ENCODE measurements at places on chromosomes 3 and 15. TPM values are rescaled to one million over a fixed set of nuclear protein-coding genes. Genes with fewer than 3 reads are reported as not detected.

DNA sequence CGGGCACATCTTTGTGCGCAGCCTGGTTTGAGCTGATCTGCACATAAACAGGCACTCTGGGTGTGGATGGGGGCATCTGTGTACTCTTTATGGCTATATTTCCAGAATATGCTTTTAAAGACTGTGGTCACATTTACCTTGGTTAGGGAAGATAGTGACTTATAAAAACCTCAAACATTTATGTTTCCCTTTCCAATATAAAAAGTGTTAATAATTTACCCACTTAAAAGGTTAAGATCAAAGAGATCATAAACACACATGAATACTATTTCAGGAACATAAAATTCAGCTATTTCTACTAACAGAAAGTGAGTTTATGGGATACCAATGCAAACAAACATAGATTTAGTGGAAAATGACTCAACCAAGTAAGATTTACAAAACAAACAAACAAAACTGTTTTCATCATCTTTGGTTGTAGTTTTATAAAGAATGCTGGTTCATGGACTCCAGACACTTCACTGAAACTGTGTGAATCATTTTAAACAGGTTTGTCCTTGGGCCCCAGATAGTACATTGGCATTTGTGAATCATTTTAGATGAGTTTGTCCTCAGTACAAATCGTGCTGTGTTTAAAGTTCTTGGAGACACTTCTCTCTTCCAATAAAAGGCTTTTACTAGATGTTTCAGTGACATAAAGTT is 253.5 kb upstream of the CTDSPL start:
- no peak for DNase-seq
- no peak overlapping the region for H3K4me3 ChIP-seq

DNA sequence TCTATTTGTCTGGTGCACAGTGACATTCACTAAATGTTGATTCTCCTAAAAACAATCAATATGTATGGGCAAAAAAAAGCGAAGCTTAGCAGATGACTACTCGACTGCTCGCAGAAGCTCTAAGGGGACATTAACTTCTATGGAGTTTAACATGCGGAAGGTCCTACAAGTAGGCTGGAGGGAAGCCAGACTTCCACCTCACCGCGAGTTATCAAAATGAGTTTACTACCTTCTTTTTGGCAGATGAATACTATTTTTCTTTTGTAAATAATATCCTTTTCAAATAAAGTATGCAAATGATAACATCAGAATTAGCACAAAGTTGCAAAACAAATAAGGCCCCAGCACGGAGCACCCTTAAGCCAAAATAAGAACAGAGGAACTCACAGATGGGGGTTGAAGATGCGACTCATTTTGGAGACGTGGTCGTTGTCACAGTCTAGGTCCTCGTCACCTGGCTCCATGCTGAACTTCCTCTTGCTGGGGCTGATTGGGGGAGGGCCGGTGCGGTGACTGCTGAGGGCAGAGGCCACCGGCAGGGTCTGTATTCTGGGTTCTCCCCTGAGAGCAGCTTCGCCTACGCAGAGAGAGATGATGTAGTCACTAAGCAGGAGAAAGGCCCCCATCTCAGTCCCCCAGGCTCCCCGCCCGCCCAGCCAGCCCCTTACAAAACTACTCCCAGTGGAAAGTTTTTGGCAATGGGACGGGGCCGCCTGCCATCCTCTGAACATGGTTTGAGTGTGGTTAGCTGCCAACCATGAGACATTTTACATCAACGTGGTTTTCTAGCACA is 42.1 kb downstream of the VGLL4 start:
- no peak for DNase-seq
- peaks cover 46% of the 10 kb centered on the region for H3K4me1 ChIP-seq
- peaks cover 12% of the 10 kb centered on the region for H3K36me3 ChIP-seq
- H3K4me3 ChIP-seq = no peak overlapping the region
- H3K27me3 ChIP-seq = no peaks in the 10 kb centered on the region

DNA sequence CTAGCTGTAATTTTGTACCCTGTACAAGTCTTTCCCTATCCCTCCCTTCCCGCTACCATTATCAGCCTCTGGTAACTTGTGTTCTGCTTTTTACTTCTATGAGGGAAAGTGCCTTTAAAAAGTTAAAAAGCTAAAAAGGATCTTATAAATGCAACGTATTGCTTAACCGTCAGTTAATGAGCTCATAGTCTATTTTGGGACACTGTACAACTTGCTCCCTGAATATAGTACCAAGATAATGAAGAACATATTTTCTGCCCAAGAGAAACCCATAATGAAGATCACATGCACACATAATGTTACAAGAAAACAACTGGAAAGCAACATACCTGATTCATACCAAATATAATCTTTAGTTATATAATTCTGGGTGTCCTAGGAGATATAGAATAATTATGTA is 22.6 kb downstream of the ZIC1 start:
- peaks cover 44% of the 10 kb centered on the region for H3K27me3 ChIP-seq
- no peaks in the 10 kb centered on the region for H3K36me3 ChIP-seq
- H3K27ac ChIP-seq = no peak overlapping the region
- H3K4me1 ChIP-seq = no peaks in the 10 kb centered on the region
- no peak for DNase-seq

GRCh38 chr15:30958219-30958618 is 33.2 kb downstream of the MTMR10 start:
- H3K27ac ChIP-seq = no peak overlapping the region
- H3K4me3 ChIP-seq = no peak overlapping the region
- no peaks in the 10 kb centered on the region for H3K27me3 ChIP-seq
- H3K36me3 ChIP-seq = peaks cover 11% of the 10 kb centered on the region

- no peaks in the 10 kb centered on the region for H3K27me3 ChIP-seq
- H3K4me1 ChIP-seq = no peaks in the 10 kb centered on the region
- no peaks in the 10 kb centered on the region for H3K36me3 ChIP-seq
- H3K4me3 ChIP-seq = no peak overlapping the region
- peak; percentile 56 for DNase-seq
These were observed 56.1 kb upstream of the C3orf49 start for GRCh38 chr3:63762934-63763550.

DNA sequence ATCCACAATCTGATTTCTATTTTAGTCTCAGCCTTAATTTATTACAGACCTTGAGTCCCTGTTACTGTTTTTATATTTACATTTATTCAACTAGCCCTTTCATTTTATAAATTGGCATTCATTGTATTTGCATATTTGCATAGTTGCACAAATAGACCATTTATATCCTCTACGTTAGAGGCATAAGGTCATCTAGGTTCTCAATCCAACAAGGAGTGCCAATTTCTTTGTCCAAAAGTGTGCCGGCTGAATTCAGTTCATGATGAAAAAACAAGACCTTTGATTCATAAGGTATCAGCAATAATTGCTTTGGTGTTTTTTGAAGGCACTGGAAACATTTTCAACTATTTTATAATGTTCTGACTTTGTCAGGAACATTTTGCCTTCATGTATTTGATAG is 33.9 kb upstream of the NANOGP8 start:
- no peak overlapping the region for H3K27ac ChIP-seq
- no peaks in the 10 kb centered on the region for H3K36me3 ChIP-seq
- H3K4me3 ChIP-seq = no peak overlapping the region
- H3K4me1 ChIP-seq = no peaks in the 10 kb centered on the region

GRCh38 chr3:147963711-147964110 is 554.5 kb downstream of the ZIC1 start:
- H3K27me3 ChIP-seq = no peaks in the 10 kb centered on the region
- H3K27ac ChIP-seq = no peak overlapping the region
- no peaks in the 10 kb centered on the region for H3K36me3 ChIP-seq
- H3K4me3 ChIP-seq = no peak overlapping the region

- peaks cover 29% of the 10 kb centered on the region for H3K4me1 ChIP-seq
- H3K27ac ChIP-seq = no peak overlapping the region
- no peaks in the 10 kb centered on the region for H3K27me3 ChIP-seq
These were observed 42.5 kb downstream of the IL1RAP start for GRCh38 chr3:190556351-190556750.

The C3orf85 gene
- total RNA-seq = not detected

The RBP2 gene
- total RNA-seq = not detected

The MYLK gene
- 4.1 TPM for total RNA-seq

The PCOLCE2 gene
- total RNA-seq = 6.4 TPM

The SEMA6D gene
- total RNA-seq = 11.0 TPM

The CPOX gene
- total RNA-seq = 27.7 TPM

The PRKCD gene
- total RNA-seq = 3.0 TPM

The P2RY14 gene
- not detected for total RNA-seq
